Esophagus squamous epithelium (tissue), 5 donors: ENCODE measurements at places on chromosomes 11 and 22.

- DNase-seq, result no peak
Observed at GRCh38 chr11:103887001-103887658, 149.3 kb upstream of the DDI1 start.

DNA sequence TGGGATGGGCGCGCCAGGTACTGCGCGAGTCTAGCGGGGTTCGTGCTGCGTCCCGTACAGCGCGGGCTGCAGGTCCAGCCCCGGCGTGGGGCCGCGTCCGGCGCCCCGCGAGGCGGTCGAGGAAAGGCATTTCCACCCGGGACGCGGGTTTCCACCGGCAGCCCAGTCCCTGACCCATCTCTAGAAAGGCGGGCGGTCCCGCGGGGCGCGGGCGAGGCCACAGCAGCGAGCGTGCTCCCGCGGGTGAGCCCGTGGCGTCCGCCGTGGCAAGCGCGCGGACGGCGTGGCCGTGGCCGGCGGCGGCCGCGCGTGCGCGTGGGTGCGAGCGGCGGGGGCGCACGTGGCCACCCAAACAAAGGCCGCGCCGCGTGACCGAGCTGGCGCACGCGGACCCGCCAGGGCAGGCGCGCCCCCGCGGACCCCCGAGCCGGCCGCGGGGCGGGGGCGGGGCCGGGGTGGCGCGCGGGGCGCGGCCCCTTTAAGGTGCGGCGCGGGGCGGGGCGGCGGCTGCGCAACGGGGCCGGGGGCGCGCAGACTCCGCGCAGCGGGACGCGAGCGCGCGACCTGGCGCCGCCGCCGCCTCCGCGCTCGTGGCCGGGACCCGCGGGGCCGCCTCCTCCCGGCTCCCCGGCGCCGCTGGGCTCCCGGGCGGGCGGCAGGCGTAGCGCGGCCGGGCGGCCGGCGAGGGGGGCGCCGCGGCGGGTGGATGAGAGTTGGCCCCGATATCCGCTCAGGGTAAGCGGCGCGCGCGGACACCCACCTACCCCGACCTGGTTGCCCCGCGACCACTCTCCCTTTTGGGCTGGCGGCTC, 39.3 kb upstream of the CELSR1 start:
- DNase-seq, result no peak

DNA sequence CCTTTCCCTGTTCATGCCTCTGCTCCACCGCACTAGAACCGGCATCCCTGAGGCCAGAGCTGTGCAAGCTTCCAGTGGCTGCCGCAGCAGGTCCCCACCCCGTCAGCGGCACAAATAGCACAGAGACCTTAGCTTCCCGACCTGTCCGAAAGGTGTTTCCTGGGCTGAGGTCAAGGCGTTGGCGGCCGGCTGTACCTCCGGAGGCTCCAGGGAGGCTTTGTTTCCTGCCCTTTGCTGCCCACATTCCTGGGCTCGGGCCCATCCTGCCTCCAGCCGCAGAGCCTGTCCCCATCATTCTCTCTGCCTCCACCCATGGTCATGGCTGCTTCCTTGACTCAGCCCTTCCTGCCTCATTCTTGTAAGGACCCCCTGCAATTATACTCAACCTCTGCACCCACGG, 31.2 kb downstream of the ARHGAP8 start:
- DNase-seq, result no peak

- DNase-seq, result no peak
Observed at GRCh38 chr11:88508418-88508758, 170.9 kb upstream of the CTSC start.

GRCh38 chr11:12243486-12243885, 133.1 kb downstream of the MICAL2 start:
- no peak for DNase-seq

DNA sequence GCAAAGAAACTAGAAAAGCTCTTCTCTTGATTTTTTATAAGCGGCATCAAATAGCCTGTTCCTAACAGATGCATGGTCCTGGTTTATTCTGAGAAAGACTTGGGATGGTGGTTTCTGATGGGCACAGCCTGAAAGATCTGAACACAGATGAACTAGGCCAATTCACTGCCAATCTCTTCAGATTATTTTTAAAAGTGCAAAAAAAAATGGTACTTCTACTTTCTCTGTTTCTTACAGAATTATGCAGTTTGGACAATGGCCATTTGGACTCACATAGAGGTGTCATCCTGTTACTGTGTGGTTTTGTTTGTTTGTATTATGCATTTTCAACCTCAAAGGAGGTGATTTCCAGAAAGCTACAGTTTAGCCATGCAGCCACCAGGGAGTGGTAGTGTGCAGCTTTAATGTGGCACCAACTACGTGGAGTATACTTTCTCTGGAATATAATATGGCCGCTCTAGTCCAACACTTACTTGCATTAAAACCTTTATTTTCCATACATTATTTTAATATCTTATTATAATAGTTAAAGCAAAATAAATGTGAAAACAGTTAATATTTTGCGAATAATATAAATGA, 469.8 kb upstream of the KIRREL3 start:
- DNase-seq, result no peak
